Fibroblast of upper back skin (primary cell): ENCODE measurements at places on chromosomes 16 and 17.

DNA sequence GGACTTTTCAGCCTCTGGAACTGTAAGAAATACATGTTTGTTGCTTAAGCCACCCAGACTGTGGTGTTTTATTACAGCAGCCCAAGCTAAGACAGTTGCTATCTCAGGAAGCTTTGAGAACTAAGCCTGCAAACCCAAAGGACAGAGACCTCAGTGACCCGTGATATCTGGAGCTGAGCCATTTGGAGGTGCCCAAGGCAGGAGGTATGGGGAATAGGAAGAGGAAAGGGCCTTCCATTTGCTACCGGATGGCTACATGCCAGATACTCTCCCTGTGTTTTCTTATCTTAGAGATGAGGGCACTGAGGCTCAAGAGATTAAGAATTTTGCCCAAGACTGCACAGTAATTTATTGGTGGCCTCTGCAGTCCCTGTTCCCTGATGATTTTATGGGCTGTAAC, 622.1 kb upstream of the CDH5 start:
- DNase-seq, result no peak

DNA sequence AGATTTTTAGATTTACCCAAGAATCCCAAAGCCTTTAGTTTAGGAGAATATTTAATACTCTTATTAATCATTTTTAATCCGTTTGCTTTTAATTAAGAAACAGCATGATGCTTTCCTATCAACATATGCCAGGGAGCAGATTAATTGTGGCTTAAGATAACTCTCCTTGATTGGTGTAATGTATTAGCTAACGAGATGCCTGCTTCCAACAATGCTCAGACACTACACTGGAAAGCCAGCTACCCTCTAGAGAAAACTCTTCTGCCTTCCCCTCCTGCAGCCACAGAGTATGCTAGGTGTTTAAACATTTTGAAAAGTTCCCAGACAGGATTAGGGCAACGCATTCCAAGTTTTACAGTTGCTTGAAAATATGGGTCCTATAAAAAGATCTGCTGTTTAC, 142.2 kb downstream of the AATF start:
- no peak for DNase-seq

DNA sequence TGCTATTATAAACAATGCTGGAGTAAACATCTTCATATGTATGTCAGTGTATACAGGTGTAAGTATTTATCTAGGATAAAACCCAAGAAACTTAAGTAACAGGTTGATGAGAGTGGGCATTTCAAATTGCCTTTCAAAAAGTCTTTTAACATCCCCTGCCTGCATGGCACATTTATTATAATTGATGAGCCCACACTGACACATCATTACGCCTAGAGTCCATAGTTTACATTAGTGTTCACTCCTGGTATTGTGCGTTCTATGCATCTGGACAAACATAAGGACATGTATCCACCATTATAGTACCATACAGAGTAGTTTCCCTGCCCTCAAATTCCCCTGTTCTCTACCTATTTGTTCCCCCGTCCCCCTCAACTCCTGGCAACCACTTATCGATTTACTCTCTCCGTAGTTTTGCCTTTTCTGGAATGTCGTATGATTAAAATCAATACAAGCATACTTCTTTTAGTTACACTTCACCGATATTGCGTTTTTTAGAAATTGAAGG, 53.7 kb downstream of the NACA2 start:
- no peak for DNase-seq

DNA sequence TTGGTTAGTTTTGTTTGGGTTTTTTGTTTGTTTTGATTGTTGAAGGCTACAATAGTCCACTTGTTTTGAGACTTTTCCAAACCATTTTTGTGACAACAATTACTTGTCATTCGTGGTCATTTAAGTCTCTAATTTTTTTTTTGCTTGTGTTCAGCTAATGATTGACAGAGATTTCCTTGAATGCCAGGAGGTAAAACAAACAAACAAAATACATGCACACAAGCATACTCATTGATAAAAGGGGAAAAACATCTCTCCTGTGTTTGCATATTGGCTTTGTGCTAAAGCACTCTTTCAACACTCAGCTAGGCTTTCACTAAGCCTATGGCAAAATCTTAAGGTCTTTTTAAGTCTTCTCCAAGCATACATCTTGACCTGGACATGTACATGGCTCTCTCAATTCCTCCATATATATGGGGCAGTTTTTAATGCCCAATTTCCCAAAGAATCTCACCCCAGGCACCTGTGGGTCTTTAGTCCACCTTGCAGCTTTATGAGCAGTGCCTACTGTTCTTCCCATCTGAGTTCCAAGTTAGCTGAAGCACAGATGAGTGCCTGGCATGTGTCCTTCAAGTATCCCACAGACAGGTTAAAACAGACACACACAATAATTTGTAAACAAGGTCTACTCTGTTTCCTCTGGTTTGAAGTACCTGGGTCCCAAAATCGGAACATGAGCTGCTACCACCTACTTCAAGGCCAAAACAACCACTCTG, 24.2 kb upstream of the HS3ST3B1 start:
- DNase-seq, result no peak

- DNase-seq, result no peak
These were observed 635 bp upstream of the AATF start for GRCh38 chr17:36947922-36948716.

- no peak for DNase-seq
These were observed 46.0 kb downstream of the XYLT1 start for GRCh38 chr16:17424771-17425170.
